Heart right ventricle (tissue), 16 donors: ENCODE measurements at places on chromosomes 16 and 17. TPM values are rescaled to one million over a fixed set of nuclear protein-coding genes. Genes with fewer than 3 reads are reported as not detected.

GRCh38 chr16:74923766-74924460 lies 61.0 kb downstream of the WDR59 start:
- no peaks in the 10 kb centered on the region for H3K36me3 ChIP-seq
- no peak overlapping the region for H3K4me3 ChIP-seq
- peak overlapping the region; percentile 36 for H3K27ac ChIP-seq
- no peaks in the 10 kb centered on the region for H3K27me3 ChIP-seq
- DNase-seq, result no peak

GRCh38 chr17:79018370-79018695 lies 5.6 kb upstream of the C1QTNF1 start:
- H3K4me1 ChIP-seq, result peaks cover 40% of the 10 kb centered on the region
- no peak overlapping the region for H3K27ac ChIP-seq
- no peaks in the 10 kb centered on the region for H3K27me3 ChIP-seq
- DNase-seq, result no peak
- H3K36me3 ChIP-seq, result no peaks in the 10 kb centered on the region

DNA sequence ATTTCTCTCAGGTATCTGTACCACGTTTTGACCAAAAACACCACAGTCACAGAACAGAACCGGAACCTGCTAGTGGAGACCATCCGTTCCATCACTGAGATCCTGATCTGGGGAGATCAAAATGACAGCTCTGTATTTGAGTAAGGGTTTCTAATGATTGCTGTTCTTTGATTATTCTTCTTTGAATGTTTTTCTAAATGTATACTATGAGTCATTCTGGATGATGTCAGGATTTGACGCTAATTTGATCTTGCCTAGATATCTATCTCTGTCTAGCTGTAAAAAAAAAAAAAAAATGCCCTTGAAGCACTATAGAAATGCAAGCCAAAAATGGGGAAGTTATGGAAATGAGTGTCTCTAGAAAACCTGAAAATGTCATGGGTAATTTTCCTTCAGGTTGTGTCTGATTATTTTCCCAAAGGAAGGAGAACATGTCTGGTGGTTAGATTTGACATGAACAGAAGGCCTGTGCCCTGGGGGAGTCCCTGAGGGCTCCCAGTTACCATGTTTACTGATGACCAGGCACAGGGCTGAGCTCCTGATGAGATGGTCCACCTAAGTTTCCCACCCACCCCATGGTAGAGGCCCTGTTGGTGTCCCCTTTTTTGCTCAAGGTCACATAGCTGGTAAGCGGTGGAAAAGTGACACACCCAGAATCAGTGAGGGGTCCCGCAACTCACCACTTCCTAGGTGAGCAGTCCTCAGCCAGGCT lies 13.6 kb downstream of the CLEC16A start:
- H3K4me3 ChIP-seq, result no peak overlapping the region
- peaks cover 17% of the 10 kb centered on the region for H3K4me1 ChIP-seq
- no peaks in the 10 kb centered on the region for H3K27me3 ChIP-seq
- no peak overlapping the region for H3K27ac ChIP-seq

The KRT34 gene
- not detected for polyA plus RNA-seq

The FASN gene
- polyA plus RNA-seq, result 58.4 TPM

DNA sequence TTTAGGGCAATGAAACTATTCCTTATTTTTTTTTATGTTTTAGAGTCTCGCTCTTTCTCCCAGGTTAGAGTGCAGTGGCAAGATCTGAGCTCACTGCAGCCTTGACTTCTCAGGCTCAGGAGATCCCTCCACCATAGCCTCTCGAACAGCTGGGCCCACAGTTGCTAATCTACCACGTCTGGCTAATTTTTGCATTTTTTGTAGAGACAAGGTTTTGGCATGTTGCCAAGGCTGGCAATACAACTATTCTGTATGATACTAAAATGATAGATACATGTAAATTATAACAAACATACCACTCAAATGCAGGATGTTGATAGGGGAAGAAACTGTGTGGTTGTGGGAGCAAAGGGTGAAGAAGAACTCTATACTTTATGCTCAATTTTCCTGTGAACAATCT lies 401.3 kb downstream of the ZFHX3 start:
- H3K27ac ChIP-seq, result no peak overlapping the region
- DNase-seq, result no peak
- no peaks in the 10 kb centered on the region for H3K27me3 ChIP-seq
- no peak overlapping the region for H3K4me3 ChIP-seq
- no peaks in the 10 kb centered on the region for H3K4me1 ChIP-seq

DNA sequence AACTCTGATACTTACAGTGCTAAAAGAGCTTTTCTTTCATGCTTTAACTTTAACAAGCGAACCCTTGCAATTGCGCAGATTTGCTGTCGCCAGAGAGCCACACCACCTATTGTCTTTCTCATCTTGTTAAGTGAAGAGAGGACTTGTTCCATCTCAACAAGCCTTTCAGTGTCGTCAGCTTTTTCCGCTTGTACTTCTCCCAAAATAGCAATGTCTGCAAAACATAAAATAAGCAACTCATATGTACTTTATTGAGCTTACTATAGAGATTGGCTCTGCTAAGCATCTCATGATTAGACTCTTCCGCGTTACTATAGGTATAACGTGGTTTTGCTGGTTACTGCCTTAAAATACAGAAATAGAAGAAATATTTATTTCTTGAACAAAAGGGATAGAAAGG lies 51.9 kb downstream of the ABCA8 start:
- no peaks in the 10 kb centered on the region for H3K27me3 ChIP-seq
- no peak overlapping the region for H3K27ac ChIP-seq
- DNase-seq, result no peak
- H3K4me1 ChIP-seq, result no peaks in the 10 kb centered on the region
- H3K36me3 ChIP-seq, result peaks cover 35% of the 10 kb centered on the region

DNA sequence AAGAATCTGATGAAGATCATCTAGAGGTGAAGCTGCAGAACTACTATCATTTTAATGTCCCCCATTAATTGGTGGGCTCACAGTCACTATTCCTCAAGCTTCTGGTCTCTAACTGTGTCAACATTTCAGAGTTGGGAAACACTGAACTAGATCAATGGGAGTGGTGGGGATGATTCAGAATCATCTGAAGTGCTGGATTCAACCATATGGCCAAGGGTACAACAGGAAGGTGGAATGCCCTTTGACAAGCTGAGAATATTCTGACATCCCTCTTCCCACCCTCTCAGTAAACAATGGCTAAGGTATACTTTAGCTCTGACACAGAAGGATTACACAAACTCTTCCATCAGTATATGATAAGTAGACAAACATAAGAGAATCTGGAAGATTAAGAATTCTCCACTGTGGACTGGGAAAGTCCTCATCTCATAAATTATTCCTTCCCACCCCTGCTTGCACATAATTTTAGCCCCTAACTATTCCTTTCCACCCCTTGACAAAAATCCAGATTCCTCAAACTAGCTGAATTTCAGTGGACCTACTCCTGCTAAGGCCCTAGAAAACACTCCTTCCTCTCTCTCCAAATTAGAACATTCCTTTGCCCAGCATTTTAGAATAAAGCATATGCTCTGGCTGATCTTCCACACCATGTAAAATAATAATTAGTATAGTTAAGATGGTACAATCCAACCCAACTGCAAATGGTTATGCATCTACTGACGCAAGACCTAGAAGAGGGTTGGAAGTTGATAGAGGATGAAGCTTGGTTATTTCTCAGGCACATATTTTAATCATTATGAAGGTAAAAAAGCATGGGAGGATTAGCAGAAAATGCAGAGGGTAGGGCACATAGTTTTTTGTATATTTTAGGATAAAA lies 16.3 kb upstream of the RFFL start:
- no peak overlapping the region for H3K27ac ChIP-seq
- H3K27me3 ChIP-seq, result no peaks in the 10 kb centered on the region
- no peak for DNase-seq
- H3K4me1 ChIP-seq, result no peaks in the 10 kb centered on the region
- no peak overlapping the region for H3K4me3 ChIP-seq
- H3K36me3 ChIP-seq, result no peaks in the 10 kb centered on the region

- DNase-seq, result no peak
- no peaks in the 10 kb centered on the region for H3K27me3 ChIP-seq
- H3K36me3 ChIP-seq, result no peaks in the 10 kb centered on the region
Observed at GRCh38 chr16:81837312-81837751, 58.2 kb downstream of the PLCG2 start.

DNA sequence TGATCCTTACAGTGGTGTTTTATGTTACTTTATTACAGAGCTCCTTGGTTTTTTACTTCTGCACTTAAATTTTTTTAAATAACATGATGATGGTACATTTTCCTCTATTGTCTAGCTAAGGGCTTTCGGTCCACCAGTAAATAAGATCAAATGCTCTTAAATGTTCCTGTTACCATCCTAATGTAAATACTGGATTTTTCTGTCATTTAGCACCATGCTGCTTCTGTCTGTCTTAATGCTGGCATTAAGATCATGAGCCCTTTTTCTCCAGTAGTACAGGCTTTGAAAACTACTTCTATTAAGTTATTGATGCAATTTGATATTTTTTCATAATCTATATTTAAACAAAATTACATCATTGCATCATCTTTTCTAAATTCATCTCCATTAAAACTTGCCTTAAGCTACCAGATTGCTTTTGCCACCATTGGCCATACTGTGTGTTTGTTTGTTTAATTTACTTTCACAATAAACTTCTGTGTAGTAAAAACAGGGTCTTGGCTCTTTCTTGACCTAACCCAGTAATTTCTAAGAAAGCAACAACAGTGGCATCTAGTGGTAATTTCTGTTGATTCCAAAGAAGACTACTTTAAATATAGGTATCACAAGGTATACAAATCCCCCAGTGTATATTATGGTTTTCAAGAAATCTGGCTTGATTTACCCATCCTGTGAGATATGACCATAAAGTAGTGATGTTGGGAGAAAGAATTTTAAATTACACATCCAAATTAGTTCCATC lies 9.0 kb upstream of the PHAF1 start:
- H3K27ac ChIP-seq, result no peak overlapping the region
- no peaks in the 10 kb centered on the region for H3K4me1 ChIP-seq
- H3K4me3 ChIP-seq, result no peak overlapping the region
- no peak for DNase-seq
- no peaks in the 10 kb centered on the region for H3K27me3 ChIP-seq

DNA sequence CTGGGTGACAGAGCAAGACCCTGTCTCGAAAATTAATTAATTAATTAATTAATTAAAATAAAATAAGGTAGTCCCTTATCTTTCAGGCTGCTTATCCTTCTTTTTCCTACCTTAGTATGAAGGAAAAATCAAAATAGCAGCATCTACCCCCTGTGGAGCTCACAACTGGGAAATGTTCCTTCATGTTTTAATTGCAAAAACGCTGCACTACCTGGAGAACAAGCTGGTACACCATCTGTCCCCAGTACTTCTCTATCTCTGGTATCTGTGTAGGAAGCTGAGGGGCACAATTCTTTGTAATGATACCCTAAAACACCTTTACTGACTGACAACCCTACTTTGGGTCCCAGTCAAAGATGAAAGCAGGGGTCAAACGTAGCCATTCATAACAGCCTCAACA lies 55.1 kb upstream of the MNT start:
- H3K27me3 ChIP-seq, result no peaks in the 10 kb centered on the region
- H3K4me3 ChIP-seq, result no peak overlapping the region
- DNase-seq, result no peak
- H3K4me1 ChIP-seq, result no peaks in the 10 kb centered on the region
- H3K27ac ChIP-seq, result no peak overlapping the region

- H3K4me1 ChIP-seq, result peaks cover 41% of the 10 kb centered on the region
- no peak overlapping the region for H3K27ac ChIP-seq
- H3K27me3 ChIP-seq, result no peaks in the 10 kb centered on the region
- no peak for DNase-seq
- H3K4me3 ChIP-seq, result no peak overlapping the region
- no peaks in the 10 kb centered on the region for H3K36me3 ChIP-seq
Observed at GRCh38 chr17:4582691-4583090, 1.6 kb upstream of the SMTNL2 start.

GRCh38 chr17:40686192-40686591 lies 17.4 kb downstream of the KRT24 start:
- no peaks in the 10 kb centered on the region for H3K4me1 ChIP-seq
- no peak overlapping the region for H3K4me3 ChIP-seq
- H3K27me3 ChIP-seq, result no peaks in the 10 kb centered on the region
- DNase-seq, result no peak
- H3K27ac ChIP-seq, result no peak overlapping the region

The EMP2 gene
- 40.9 TPM for polyA plus RNA-seq

- peaks cover 6% of the 10 kb centered on the region for H3K36me3 ChIP-seq
- H3K27ac ChIP-seq, result no peak overlapping the region
- H3K27me3 ChIP-seq, result no peaks in the 10 kb centered on the region
- DNase-seq, result no peak
- H3K4me3 ChIP-seq, result no peak overlapping the region
Observed at GRCh38 chr16:8919089-8919933, 37.2 kb downstream of the LITAFD start.

DNA sequence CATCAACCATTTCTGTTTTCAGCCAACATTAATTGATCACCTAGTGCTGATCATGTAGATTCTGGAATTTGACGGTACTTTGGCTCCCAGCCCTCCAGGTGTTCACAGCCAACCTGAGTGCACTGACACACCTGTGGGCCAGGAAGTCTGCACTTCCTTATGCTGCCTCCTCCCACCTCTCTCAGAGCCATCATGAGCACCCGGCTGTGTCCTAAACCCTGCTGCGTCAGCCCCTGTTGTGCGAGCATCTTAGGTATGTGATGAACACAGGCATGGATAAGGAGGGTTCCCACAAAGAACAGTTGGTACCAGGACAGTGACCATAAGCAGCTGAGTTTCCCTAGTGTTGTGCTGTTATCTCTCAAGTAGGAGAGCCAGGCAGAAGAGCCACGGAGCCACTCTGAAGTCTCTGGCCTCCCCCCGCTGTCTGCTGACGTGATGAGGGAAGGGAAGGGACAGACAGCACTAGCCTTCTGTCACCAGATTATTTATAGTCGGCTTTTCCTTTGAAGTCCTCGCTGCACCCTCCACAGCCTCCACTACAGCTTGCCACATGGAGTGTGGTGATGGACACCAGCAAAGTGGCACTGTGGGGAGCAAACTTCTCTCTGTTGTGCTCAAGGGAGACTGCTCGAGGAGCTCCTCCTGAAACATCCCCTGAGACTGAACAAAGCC lies 162.8 kb upstream of the ANKFN1 start:
- no peaks in the 10 kb centered on the region for H3K27me3 ChIP-seq
- H3K27ac ChIP-seq, result no peak overlapping the region
- H3K4me1 ChIP-seq, result no peaks in the 10 kb centered on the region
- no peaks in the 10 kb centered on the region for H3K36me3 ChIP-seq
- DNase-seq, result no peak

The HCRT gene
- not detected for polyA plus RNA-seq

The CHST4 gene
- not detected for polyA plus RNA-seq
